ENCODE measurements at places on chromosomes 4 and X.

GRCh38 chrX:20711366-20711765, 444.7 kb upstream of the RPS6KA3 start:
- DNase-seq = no peak

GRCh38 chr4:111519683-111520082, 625.6 kb upstream of the FAM241A start:
- no peak for DNase-seq

DNA sequence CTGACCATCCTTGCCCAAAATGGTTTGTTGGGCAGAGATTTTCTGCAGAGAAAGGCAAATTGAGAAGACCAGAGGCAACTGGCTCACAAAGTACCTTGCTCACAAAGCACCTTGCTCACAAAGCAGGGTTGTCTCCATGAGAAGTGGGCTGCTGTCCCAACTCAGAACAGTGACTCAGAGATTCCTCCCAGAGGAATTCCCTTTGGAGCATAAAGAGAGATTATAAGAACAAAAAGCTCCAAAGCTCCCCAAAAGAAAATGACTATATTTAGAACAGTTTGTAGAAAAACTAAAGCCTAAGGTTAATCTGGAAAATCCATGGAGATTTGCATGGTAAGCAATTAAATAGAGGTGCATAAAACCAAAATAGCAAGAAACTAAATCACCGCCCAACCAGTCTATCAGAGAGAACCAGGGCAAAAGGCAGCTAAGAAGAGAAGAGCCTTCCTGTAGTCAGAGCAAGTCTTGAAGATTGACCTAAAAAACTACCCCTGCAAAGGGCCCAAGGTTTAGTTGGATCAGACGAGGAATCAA, 731.4 kb downstream of the FAT4 start:
- DNase-seq = no peak

GRCh38 chr4:88195328-88196012, 37.0 kb upstream of the ABCG2 start:
- no peak for DNase-seq

GRCh38 chr4:94466923-94467322, 15.2 kb downstream of the PDLIM5 start:
- no peak for DNase-seq

GRCh38 chrX:154654372-154654771, 993 bp upstream of the CTAG2 start:
- DNase-seq = no peak

DNA sequence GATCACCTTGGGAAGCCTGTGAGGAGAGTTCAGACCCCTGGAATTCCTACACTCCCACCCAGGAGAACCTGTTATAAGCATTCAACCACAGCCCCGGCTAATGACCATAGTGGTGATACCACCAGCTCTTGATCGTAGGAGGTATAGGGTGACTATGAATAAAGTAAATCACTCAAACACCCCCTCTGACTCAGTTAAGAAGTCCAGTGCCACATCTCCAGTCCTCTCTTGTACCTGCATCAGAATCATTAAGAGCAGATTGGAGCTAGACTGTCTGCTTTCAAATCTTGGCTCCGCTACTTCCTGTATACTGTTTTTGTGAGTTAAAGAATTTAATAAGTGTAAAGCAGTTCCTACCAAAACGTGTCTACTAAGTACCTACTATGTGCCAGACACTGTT, 565.1 kb upstream of the DIPK2B start:
- DNase-seq = no peak

DNA sequence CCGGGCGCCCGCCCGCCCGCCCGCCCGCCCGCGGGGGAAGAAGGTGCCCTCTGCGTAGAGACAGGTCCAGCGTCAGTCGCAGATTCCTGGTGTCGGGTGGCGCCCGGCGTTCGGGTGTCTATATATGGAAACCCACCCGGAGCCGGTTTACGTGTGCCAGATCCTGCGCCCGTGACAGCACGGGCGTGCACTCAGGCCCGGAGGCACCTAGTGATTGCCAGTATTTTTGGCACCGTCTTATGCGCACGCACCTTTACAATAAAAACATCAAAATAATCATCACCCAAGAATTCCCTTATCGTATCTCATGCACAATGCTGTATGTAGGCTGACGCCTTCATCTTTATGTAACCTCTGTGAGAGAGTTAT, 519 bp downstream of the SLC25A4 start:
- DNase-seq = no peak
